Fibroblast of skin of right biceps (primary cell): ENCODE measurements at places on chromosomes 1 and 21.

- no peak for DNase-seq
Measured at GRCh38 chr1:228207851-228208821, at the start of gene OBSCN. TSS of gene OBSCN (plus strand) at chr1:228208044. CDS start at chr1:228211784, 3,740 bp downstream.

- DNase-seq = no peak
Measured at GRCh38 chr1:222026280-222026679, 284.4 kb upstream of the DUSP10 start.

DNA sequence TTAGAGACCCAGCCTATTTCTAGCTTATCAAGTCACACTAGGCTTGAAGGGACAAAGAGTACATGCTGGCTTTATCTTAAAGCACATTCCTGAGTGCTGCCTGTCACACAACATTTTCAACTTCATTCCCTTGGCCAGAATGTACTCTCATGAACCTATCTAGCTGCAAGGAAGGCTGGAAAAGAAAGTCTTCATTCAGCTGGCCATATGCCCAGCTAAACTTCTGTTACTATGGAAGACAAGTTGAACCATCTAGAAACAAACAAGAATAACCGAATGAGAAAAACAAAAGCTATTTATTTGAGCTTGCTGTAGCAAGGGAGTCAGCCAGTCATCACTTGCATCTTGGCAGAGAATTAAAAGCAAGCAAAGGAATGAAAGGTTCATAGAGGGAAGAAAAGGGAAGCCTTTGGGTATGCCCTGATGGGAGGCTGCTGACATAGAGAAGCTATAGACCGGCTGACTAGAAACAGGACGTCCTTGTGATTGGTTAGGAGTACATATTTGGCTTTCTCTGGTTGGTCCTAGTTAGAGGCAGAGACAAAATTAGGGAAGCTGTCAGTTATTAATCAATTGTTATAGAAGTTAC, 108.4 kb downstream of the NEK7 start:
- DNase-seq = peak; percentile 44

DNA sequence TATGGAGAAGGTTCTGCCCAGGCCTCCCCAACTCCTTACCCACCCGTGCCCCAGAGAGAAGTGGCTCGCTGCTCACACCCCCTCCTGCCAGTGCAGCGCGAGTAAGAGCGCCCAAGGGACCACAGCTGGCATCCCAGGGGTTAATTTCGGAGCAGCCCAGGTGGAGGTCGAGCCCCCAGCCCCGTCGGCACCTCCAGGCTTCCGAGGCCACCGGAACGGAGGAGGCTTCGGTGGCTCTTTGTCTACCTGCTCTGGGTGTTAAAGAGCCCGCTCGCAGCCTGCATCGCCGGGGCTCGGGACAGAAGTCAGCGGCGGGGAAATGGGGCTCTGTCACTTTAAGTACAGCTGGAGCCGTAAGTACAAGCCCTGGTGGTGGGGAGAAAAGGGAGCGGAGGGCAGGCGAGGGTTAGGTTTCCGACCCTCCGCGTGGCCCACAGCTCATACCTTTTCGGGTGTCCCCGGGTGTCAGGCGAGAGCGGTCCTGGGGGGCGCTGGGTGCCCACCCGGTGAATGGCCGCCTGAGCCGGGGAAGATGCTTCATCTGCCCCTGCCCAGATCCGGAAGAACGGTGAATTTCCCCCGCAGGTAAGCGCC, 89.4 kb upstream of the IPO9 start:
- peak; percentile 52 for DNase-seq

GRCh38 chr21:17512253-17513213, at the start of gene CXADR:
TSS of gene CXADR (plus strand) at chr21:17513043. CDS start at chr21:17513130, 87 bp downstream.
- DNase-seq = peak; percentile 24

- DNase-seq = peak; percentile 64
Measured at GRCh38 chr1:62271948-62272728, 47.1 kb downstream of the KANK4 start.

- peak; percentile 57 for DNase-seq
Measured at GRCh38 chr1:184362876-184363275, 24.0 kb upstream of the C1orf21 start.

GRCh38 chr21:31115249-31115648, 77.0 kb upstream of the KRTAP19-8 start:
- no peak for DNase-seq

- no peak for DNase-seq
Measured at GRCh38 chr1:179023946-179024650, 1.6 kb upstream of the FAM20B start.

GRCh38 chr1:107196973-107197562, 56.2 kb downstream of the NTNG1 start:
- DNase-seq = no peak

- no peak for DNase-seq
Measured at GRCh38 chr1:72137656-72138055, 144.7 kb downstream of the NEGR1 start.

GRCh38 chr1:151593730-151594129, 18.1 kb upstream of the SNX27 start:
- no peak for DNase-seq

DNA sequence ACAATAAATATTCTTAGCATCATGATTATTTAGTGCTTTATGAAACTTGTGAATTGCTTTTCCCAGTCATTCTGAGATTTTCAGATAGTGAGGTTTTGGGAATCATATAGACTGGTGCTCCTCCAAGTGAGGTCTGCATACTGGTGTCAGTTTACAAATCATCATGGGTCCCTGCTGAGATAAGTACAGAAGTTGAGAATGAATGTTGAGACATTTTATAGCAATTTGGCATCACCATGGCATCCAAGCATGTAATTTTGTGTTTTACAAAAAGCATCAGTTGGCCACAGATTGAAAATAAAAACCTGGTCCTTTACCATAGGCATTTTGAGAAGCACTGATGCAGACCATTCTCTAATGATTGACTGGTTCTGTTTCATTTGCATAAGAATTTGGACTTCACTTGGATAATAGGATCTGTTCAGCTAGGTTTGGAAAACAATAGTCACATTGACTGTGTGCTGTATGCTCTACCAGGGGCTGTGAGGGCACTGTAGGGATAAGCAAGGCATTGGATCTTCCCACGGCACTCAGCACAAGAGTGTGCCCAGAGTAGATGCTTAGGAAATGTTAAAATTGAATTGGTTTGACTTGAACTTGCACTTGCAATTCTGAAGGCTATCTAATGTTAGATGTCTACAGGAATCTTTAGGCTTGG, 79.0 kb upstream of the JUN start:
- DNase-seq = no peak

DNA sequence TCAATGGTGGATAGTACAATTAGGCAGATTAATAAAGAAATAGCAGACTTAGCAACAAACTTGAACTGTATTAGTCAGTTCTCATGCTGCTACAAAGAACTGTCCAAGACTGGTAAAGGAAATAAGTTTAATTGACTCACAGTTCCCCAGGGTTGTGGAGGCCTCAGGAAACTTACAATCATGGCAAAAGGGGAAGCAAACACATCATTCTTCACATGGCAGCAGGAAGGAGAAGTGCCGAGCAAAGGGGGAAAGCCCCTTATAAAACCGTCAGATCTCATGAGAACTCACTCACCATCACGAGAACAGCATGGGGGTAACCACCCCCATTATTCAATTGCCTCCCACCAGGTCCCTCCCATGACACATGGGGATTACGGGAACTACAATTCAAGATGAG, 27.1 kb upstream of the PDE4B start:
- DNase-seq = no peak
